Activated naive CD4-positive, alpha-beta T cell treated with Interleukin-2 at 50 U/mL for 16 hours (primary cell): ENCODE measurements at places on chromosomes 13 and 19.
A peak's percentile ranks its signal among the peaks of the same experiment; 100 is the strongest.

- no peak for DNase-seq
Observed at GRCh38 chr13:95326695-95327094, 25.4 kb upstream of the ABCC4 start.

- DNase-seq = no peak
Observed at GRCh38 chr13:45447050-45447661, 17.6 kb upstream of the COG3 start.

DNA sequence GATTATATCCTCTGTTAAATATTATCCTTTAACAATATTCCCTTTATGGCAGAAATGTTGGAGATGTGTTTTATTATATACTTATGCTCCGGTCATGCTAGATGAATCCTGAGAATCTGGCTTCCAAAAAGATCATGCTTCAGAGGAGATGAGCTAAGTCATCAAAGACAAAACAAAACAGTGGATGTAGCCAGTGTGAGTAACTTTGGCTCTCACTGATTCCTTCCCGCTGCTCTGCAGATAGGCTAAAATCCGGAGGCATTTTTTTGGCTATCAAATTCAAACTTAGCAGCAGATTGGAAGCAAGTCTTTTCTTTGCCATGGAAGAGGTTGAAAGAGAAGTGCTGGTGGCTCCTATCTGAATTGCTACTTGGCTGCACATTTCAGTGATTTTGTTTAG lies 295.9 kb downstream of the GPC6 start:
- DNase-seq = no peak

DNA sequence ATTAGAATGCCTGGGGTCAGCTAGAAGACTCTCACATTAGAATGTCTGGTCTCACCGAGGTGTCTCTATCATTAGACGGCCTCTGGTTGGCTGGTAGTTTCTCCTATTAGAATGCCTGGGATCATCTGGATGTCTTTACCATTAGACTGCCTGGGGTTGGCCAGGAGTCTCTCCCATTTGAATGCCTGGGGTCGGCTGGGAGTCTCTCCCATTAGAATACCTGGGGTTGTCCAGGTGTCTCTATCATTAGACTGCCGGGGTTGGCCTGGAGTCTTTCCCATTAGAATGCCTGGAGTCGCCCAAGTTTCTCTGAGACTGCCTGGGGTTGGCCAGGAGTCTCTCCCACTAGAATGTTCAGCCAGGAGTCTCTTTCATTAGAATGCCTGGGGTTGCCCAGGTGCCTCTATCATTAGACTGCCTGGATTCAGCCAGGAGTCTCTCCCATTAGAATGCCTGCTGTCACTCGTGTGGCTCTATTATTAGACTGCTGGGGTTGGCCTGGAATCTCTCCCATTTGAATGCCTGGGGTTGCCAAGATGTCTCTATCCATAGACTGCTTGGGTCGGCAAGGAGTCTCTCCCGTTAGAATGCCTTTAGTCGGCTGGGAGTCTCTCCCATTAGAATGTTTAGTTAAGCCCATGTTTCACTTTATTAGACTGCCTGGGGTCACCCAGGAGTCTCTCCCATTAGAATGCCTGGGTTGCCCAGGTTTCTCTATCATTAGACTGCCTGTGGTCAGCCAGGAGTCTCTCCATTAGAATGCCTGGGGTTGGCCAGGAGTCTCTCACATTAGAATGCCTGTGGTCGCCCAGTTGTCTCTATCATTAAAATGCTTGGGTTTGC lies 1467.8 kb downstream of the UQCRFS1 start:
- no peak for DNase-seq

DNA sequence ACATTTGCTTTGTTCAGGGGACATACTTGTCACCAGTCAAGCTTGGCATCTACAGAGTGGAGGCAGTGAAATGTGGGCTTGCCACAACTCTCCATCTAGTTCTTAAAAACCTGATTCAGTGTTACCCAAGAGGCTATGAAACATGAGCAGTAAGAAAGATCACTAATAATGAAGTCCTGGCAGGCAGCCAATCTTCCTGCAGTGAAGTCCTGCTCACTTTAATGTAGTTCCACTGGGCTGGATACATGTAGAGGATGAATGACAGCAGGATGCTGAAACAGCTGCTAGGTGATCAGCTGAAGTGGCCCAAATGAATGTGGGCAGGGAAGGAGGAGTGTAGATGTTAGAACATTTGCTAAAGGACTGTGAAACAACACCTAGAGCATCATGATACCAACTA lies 1213.1 kb downstream of the OLFM4 start:
- DNase-seq = no peak

GRCh38 chr19:10390652-10391286 lies 10.4 kb upstream of the TYK2 start:
- DNase-seq = peak; percentile 66
